ENCODE measurements at places on chromosomes 7 and 10.

DNA sequence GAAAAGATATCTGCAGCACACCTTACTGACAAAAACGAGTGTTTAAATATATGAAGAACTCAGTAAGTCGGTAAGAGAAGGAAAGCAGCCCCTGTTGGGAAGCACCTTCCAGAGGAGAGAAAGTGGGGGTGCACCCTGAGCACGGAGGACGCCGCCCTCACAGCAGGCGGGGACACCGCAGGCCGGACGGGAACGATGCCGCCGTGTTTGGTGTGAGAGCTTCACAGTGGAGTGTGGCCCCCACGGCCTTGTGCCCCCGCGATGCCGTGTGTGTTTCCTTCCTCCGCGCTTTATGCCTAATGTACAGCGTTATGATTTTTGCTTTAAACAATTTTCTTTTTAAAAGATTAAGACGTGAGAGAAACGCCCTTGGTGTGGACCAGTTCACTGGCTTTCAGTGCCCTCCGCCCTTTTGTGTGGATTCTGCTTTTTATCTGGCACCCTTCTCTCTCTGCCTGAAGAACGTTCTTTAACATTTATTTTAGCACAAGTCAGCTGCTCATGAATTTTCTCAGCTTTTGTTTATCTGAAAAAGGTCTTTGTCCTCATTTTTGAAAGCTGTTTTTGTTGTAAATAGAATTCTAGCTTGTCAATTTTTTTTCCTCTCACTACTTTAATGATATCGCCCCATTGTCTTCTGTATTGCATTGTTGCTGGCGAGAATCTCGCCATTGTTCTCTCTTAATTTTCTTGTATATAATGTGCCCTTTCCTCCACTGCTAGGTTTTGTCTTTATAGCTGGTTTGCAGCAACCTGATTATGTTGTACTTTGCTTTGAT lies 110.7 kb downstream of the INPP5A start:
- no peak for DNase-seq

GRCh38 chr7:100371561-100372171 lies 1.6 kb upstream of the PILRA start:
- no peak for DNase-seq

- no peak for DNase-seq
Measured at GRCh38 chr7:79453558-79454360, at the start of gene MAGI2. MAGI2 (minus strand) TSS chr7:79453667; CDS start chr7:79453320, 347 bp downstream.

- DNase-seq = no peak
Measured at GRCh38 chr10:113427811-113428558, 124.9 kb upstream of the HABP2 start.

DNA sequence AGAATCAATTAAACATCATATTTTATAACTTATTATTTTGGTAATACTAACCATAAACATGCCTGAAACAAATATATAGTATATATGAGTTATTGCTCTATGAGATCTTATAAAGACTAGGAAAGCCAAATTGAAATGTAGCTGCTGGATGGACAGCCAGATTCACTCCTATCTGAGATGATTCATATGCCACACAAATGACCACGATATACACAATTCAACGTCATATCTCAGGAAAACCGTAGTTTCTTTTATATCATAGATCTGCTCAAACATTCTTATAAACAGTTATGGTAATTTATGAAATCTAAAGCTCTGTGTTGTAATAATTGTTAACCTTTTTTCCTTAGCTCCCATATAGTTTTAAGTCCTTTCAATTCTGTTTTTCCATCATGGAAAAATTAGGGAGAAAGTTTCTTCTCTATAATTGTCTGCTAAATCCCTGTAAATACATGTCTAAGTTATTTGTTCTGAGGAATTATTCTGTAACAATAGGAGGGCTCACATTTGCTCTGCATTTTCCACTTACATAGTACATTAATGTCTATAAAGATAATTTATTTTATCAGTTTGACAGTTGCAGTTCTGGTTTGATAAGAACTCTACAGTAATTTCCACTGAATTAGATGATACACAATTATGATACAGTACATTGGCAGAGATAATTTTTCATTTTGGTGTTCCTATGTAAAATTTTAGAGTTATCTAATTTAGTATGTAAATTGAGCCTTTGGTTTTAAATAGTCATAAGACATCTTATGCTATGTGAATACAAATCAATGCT lies 42.7 kb downstream of the GNAT3 start:
- DNase-seq = no peak

DNA sequence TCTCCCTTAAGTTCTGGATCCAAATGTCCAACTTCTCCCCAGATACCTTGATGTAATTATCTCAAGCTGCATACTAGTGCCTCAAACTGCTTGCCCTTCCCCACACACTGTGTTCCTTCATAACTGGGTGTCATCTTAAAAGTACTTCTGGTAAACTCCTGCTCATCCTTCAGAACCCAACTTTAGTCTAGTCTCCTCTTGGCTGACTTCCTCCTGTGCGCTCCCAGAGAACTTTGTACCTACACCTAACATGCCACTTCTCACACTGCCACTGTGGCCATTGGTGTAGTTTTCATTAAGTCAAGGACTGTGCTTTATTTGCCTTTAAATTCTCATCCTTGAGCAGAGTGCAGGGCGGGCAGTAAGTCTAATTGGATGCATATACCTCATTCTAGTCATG lies 575.2 kb upstream of the GALNT17 start:
- DNase-seq = no peak

DNA sequence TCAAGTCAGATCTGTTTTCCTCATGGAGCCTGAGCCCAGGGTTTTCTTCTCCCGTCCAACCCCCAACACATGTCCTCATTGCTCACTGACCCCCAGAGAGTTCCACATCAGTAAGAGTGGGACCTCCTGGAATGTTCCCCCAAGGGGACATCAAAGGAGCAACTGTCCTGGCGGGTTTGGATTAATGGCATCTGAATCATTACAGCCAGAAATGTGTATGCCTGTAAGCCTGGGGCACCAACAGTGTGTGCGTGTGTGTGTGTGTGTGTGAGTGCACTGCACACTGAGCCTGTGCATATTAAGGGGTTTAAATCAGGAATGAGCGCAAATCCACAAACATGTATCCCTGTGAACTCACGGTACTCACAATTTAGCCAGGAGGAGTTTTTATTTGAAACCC lies 222.3 kb downstream of the PLXNA4 start:
- no peak for DNase-seq

GRCh38 chr10:114550756-114551635 lies 107.1 kb downstream of the ABLIM1 start:
- no peak for DNase-seq

GRCh38 chr10:20898866-20899535 lies 1.9 kb upstream of the NEBL start:
- DNase-seq = no peak

- DNase-seq = no peak
Measured at GRCh38 chr10:85060944-85061343, 732.6 kb downstream of the CCSER2 start.

DNA sequence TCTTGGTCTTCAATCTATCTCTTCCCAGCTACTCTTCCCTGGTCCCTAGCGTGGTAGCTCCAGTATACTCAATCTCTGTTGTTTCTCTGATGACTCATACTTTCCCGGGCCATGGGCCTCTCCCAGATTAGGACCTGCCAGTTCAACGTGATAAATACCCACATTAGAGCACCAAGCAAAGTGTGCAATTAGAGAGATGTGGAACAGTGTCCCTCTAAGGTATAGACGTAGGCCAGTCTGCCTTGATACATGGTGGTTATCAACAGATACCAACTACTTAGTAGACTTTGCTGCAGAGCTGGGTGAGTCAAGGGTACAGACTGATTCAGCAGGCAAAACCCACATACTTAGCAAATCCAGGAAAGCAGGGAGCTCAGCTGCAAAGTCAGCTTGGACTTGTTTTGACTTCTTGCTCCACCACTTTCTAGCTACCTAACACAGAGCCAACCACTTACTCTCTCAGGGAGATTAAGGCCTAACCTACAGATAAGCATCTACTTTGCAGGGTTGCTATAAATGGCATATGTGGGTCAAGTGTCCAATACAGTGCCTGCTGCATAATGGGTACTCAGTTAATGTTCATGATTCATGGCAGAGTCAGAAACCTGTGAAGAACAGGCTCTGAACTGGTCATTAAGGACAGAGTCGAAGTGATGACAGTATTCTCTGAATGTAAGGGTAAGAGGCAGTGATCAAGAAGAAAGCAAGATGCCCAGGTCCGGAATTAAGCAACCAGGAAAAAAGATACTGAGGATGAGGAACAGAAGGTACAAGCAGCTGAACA lies 176.1 kb downstream of the CHN2 start:
- no peak for DNase-seq

GRCh38 chr10:52951824-52952223 lies 179.2 kb upstream of the MBL2 start:
- DNase-seq = no peak

GRCh38 chr10:128710798-128711183 lies 584.6 kb upstream of the MKI67 start:
- DNase-seq = no peak

- DNase-seq = no peak
Measured at GRCh38 chr10:3467052-3467951, 294.7 kb upstream of the PITRM1 start.

- no peak for DNase-seq
Measured at GRCh38 chr7:41816111-41816510, 113.2 kb upstream of the INHBA start.

- DNase-seq = no peak
Measured at GRCh38 chr7:45650404-45651394, 76.5 kb downstream of the ADCY1 start.

- DNase-seq = no peak
Measured at GRCh38 chr10:28403090-28403489, 100.2 kb upstream of the MPP7 start.

- DNase-seq = no peak
Measured at GRCh38 chr10:68506411-68506810, 20.9 kb downstream of the SLC25A16 start.

DNA sequence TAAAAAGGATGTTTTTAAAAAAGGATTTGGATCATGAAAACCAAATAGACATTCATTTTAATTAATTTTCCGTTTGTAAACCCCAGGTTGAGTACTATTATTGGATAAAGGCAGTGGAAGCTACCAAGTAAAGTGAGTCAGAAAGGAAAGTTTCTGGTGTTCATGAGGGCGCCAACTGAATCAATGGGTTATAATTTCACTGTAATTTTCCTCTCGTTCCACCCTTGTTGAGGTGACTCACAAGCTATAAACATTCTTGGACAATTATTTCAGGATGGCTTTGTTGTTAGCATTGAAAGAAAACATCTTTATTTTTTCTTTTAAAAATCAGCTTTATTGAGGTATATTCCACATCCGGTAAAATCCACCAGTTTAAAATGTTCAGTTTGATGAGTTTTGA lies 5.1 kb upstream of the FAM133B start:
- DNase-seq = no peak

GRCh38 chr10:115774721-115775120 lies 498.3 kb downstream of the GFRA1 start:
- no peak for DNase-seq

DNA sequence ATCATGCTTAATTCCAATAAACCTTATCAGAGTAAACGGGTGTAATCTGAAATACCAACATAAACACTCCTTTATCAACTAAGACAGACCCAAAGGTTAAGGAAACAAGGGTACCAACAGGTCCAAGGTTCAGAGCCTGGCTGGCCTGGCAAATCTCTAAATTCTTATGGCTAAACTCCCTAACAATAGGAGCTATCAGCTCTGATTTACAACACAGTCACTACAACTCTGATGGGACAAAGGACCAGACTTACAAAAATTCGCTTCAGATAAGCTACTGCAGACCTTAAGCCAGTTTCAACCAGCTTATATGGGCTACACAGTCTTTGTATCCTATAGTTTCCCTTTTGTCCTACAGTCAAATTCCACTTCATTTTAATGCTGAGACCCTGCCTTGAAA lies 381.9 kb downstream of the ZWINT start:
- DNase-seq = no peak

DNA sequence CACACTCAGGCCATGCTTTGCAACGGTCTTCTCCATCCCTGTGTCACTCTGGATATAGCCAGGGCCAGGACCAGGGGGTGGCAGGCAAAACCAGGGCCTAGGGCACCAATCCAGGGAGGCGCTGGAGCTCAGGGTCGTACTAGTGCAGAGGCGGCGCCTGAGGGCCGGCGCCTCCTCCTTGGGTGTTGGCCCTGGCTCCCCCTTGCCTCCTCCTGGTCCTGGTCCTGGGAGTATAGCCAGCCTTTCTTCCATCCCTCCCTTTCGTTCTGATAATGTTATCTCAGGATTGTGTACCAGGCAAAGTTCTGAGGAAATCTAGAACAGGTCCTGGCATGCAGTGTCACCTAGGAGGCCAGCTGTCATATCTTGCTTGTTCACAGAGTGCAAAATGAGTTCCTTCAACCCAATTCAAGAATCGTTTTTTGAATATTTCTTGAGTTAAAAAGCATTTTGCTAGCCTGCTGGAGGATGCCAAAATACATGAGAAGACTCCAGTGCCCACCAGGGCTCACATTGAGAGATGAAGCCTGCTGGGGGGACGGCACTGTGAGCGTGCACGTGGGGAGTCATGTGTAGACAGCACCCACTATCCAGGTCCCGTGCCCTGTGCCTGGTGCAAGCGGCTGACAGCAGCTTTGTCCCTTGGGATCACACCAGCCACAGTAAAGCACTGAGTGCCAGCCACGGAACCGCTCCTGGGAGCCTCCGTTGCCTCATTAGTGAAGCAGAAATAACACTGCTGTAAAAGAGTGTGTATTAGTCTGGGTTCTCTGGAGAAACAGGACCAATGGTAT lies 106.9 kb upstream of the C7orf33 start:
- DNase-seq = no peak

DNA sequence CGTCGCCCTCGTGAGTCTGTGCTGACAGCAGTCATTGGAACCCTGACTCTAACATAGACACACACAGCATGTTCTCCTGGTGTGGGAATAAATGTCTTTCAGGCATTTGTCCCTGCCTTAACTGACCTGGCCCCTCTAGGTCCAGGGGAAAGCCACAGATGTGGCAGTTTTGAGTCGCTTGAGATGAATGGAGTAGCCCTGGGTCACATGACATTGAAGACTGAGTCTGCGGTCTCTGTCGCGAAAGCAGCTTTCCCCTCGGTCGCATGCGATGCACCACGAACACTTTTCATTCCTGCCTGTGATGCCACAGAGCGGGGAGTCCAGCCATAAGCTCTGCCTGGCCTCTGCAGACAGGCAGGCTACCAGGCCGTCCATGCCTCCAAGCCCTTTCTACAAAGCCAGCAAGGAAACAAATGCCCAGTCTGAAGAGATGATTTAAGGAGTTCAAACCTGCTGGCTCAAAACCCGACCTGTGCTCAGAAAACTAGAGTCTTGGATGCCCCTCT lies 172.3 kb downstream of the WDR37 start:
- no peak for DNase-seq

DNA sequence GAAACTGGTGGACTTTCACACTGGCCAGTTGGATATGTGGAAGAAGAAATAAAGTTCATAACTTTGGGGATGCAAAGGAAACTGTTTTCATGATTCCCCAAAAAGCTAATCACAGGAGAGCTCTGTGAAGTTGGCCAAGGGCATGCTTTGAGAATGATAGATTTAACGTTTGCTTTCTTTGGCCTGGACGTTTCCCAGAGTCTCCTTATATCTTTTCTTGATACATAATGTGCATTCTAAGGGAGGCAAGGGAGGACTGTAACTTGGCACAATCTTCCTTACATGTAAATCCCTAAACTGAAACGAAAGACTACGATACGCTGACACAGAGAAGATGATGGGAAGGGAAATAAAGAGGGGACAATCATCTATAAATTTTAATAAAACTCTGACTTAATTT lies 176.5 kb upstream of the INHBA start:
- no peak for DNase-seq
